ENCODE measurements at places on chromosomes 6 and 20.

DNA sequence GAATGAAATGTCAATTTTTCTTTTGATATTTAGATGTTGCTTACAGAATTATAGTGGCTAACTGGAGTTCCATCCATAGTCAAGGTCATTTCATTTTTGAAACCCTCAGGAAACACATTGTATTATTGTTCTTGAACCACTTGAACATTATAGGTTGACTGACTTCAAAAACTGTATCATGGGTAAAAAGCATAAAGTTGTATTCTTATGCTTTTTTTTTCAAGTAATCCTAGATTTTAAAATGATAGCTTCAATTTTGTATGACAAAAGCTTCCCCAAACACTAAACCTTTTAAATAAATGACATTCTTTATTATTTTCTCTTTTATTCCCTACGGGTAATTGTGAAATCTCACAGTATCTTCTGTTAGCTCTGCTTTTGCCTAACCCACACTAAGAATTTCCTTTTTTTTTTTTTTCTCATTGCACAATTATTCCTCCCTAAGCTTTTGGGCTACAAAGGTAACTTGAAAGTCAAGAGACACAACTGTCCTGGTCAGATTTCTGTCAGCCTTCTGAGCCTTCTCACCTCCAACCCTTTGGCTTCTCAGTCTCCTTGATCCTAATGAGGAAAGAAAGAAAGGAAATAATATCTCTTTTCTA, 36.9 kb upstream of the LAMA4 start:
- no peak for DNase-seq

- DNase-seq, result no peak
Measured at GRCh38 chr20:32651537-32651936, 22.2 kb downstream of the C20orf203 start.

DNA sequence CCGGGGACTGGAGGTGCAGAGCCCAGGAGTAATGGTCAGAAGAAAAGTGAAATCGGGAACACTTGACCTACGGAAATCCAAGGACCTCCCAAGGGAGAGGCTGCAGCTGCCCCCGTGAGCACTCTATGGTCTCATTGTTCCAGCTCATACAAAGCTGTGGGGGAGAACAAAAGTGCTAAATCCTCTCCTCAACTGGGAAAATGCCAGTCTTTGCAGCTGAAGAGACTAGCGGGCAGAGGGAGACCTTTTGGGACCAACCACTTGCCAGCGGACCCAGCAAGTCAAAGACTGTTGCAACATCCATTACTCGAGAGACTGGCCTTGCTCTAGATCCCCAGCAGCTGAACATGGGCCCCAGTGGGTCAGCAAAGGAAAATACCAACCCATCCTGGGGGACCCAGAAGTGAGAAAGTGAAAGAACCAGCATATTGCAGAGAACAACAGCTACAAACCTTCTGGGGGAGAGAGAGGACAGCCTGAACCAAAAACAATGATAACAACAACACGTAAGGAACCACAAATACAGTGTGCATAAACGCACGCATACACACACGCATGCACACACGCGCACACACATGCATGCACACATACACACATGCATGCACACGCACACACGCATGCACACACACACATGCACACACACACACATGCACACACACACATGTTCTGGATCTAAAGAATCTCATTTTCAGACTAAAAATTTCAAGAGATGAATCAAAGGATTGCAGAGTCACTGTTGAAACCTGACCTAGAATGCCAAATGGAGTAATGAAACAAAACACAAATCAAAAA, 24.7 kb upstream of the ELMO2 start:
- DNase-seq, result no peak

DNA sequence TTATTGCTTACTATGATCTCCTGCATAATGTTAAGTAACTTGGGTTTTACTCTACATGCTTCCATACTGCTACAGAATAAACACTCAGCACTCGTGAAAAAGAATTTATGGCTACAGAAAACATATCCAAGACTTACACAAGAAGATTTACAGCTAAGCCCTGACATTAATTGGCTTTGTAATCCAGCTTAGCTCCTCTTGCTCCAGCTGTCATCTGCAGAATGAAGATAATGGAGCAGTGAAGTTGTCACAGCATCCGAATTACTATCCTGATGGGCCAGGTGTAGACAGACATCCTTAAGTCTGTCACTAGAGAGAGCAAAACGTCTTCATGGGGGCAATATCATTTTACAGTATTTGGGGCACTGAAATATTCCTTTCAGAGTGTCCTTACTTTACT, 155.3 kb downstream of the PRKN start:
- no peak for DNase-seq

DNA sequence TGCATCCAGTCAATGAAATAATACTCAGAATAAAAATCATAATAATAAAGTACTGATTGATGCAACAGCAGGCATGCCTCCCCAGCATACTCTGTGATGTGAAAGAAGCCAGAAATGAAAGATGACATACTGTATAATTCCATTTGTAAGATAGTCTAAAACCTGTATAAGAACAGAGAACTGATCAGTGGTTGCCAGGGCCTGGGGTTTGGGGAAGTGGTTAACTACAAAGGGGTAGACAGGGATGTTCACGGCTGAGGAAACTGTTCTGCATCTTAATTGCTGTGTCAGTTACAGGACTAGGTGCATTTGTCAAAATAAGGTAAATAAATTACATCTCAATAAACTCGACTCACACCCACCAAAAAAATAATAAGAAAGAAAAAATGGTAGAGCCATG, 81.3 kb upstream of the BMP2 start:
- DNase-seq, result no peak

DNA sequence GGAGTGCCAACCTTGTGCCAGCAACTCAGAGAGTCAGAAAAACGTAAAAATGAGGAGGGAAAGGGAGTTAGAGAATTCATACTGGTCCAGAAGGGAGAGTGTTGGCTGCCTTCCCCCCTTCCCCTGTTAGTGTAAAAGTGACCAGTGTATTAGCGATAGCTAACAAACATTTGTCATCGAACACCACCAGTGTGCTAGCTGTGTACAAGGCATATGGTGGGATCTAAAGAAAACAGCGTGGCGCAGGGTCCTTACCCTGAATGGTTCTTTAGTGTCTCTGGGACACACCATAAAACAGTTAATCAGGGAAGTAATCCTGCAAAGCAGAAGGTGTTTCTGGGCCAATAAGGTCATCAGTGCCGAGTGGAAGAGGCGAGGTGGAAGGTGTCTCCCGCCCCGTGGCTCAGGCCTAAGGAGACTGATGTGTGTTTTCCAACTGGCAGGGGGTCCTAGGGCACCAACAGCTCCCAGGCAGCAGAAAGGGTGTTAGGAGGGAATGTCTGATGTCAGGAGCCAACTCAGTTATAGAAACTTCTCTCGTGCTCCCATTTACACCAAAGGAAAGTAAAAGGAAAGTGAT, 91.9 kb downstream of the TCP11 start:
- no peak for DNase-seq

DNA sequence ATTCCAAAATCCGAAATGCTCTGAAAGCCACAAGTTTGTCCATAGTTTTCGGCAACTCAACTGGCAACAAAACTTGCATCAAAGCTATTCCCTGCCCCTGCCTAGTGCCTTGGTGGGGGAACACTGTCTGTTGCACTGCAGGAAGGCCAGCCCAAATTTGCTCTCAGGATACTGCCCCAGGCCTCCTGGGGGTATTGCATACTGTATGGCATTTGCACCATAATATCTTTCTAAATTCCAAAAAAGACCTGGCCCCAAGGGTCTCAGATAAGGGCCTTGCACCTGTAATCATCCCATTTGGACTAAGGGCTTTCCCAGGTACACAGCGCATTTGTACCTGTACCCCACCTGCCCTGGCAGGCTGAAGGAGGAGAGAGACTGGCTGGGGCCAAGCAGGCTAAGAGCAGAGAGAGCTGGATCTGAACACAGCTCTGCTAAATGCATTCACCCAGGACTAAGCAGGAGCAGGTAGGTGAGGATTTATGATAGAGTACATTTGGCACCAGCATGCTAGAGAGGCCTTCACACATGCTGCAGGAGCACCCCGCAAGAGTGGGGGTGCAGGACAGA, 4.0 kb upstream of the GRM4 start:
- no peak for DNase-seq

GRCh38 chr6:24702720-24703282, 16.2 kb downstream of the C6orf62 start:
- DNase-seq, result no peak

GRCh38 chr6:3208098-3208774, 19.2 kb downstream of the TUBB2B start:
- DNase-seq, result no peak

DNA sequence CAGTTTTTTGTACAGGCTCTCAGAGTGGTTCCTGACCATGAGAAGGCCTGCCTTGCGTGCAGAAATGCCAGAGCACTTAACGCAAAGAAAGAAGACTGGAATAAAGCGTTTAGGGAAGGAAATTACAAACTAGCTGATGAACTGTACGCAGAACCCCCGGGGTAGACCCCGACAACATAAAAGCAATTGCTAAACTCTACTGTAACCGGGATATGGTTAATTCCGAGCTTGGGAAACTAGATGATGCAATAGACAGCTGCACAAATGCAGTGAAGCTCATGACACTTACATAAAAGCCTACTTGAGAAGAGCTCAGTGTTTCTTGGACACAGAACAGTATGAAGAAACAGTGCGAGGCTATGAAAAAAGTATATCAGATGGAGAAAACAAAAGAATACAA, 35.7 kb downstream of the CITED2 start:
- DNase-seq, result no peak

GRCh38 chr6:56101141-56101553, 146.2 kb downstream of the COL21A1 start:
- no peak for DNase-seq

- DNase-seq, result no peak
Measured at GRCh38 chr6:87791982-87792381, 89.9 kb upstream of the AKIRIN2 start.

- no peak for DNase-seq
Measured at GRCh38 chr6:12022953-12023388, 10.9 kb downstream of the HIVEP1 start.

DNA sequence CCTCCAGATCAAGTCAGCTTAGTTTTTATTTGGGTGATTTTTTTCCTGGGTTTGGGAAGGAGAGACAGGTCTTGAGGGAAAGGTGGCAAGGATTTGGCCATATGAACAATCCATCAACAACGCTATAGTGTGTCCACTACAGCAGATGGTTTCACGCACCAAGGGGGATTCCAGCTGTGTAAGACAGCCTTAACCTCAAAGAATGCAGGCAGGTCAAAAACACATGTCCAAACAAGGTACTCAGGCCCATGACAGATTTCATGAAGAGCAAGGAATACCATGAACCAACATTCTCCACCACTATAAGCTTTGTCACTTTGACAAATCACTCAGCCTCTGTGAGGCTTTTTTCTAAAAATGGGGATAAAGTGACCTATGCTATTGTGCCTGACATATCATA, 2.0 kb downstream of the AIF1 start:
- no peak for DNase-seq

DNA sequence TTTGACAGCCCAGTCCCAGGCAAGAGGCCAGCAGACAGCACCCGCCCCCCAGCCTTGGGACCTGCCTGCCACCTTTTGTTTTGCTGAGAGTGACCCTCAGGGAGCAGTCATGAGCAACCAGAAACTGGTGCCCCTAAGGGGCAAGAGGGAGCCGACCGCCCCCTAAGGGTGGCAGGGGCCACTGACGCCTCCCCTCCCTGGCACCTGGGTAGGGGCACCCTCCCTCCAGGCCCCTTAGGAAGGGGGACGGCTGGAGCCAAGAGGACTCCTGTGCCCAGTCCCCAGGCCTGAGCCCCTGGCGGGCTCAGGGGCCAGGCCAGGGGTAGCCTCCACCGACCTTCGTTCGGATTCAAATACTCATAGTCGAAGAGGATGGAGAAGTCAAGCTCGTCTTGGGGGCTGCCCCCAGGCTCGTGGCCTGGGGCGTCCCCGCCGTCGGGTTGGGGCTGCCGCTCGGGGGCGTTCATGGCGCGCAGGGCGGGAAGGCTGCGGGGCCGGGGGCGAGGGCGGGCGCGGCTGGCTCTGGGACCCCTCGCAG, 417 bp downstream of the NFATC2 start:
- peak; percentile 44 for DNase-seq

- no peak for DNase-seq
Measured at GRCh38 chr20:3106658-3107463, 22.3 kb upstream of the AVP start.

- no peak for DNase-seq
Measured at GRCh38 chr6:33297406-33297955, 1.3 kb downstream of the RGL2 start.

DNA sequence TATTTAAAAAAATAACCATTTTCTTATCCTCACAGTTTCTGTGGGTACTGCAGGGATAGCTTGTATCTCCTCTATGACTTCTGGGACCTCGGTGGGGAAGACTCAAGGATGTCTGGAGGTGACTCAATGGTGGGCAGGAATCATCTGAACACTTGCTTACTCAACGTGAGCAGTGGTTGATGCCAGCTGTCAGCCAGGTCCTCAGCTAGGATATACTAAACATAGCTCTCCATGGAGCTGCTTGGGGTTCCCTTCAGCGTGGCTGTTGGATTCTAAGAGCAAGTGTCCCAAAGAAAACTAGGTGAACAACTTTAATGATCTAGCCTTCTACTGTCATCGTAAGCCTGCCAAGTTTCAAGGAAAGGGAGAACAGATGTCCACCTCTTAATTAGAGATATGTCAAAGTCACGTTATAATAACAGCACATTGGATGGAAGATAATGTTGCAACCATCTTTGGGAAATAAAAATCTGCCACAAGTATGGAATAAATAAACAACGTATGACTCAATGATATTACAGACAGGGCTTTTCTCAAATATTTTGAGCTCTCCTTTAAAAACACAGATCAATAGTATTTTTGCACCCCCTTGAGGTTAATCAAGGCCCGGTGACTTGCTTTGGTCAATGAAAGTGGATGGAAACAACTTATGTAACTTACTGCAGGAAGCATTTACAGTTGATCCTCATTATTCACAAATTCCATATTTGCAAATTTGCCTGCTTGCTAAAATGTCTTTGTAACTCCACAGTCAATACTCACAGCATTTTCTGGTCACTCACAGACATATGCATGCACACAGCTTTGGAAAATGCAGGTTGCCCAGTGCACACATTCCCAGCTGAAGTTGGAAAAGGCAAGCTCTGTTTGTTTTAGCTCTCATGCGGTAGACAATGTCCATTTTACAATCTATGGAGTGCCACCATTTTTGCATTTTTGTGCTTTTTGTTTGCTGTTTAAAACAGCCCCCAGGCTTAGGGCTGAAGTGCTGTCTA, 6.6 kb upstream of the HEBP2 start:
- DNase-seq, result no peak

DNA sequence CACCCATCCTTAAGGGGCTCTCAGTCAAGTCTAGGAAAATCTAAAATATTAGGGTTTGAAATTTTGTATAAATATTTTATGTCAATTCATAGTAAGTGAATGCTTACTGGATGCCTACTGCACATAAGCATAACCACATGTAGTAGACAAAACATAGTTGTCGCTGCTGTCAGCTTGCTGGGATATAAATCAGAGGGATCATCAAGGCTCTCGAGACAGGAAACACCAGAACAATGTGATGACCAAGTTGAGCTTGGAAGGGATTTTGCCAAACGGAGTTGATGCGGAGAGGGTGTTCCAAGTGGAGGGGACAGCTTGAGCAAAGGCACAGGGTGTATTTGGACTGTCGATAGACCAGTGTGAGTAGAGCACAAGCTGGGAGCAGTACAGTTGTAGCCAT, 105.8 kb upstream of the SUPT3H start:
- no peak for DNase-seq

GRCh38 chr6:134519465-134519864, 201.6 kb upstream of the SGK1 start:
- DNase-seq, result peak; percentile 10
